Left ventricle myocardium inferior (tissue), 1 donor: ENCODE measurements at places on chromosomes 3 and 15. TPM values are rescaled to one million over a fixed set of nuclear protein-coding genes. Genes with fewer than 3 reads are reported as not detected.

DNA sequence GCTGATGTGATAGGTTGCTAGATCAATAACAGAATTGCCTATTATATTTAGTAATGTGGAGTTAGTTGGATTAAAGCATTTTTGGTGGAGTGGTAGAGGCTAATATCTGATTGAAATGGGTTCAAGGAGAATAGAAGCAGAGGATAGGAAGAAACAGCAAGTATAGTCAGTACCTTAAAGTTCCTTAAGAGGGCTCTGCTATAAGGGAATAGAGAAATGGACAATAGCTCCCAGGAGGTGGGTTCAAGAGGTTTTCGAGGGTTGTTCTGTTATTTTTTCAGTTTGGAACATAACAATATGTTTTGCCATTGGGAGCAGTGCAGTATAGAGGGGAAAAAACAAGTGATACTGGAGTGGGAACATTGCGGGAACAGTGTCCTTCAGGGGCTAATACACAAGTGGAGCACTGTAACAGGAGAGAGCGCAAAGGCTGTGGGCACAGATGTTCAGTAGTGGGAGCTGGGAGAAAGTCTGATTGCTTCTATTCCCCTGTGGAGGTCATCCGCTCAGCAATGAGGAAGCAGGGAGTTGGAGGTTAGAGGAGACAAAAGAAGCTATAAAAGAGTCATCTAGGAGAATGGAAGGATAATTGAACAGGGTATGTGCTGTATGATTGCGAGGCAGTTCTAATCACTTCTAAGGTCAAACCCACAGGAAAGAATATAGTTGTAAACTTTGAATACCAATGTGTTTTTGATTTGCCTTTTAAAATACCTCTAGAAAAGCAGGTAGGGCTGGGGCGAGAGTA is 3.3 kb downstream of the MRPS11 start:
- no peak for DNase-seq
- peaks cover 43% of the 10 kb centered on the region for H3K4me1 ChIP-seq
- H3K36me3 ChIP-seq, result peaks cover 44% of the 10 kb centered on the region
- H3K4me3 ChIP-seq, result no peak overlapping the region

DNA sequence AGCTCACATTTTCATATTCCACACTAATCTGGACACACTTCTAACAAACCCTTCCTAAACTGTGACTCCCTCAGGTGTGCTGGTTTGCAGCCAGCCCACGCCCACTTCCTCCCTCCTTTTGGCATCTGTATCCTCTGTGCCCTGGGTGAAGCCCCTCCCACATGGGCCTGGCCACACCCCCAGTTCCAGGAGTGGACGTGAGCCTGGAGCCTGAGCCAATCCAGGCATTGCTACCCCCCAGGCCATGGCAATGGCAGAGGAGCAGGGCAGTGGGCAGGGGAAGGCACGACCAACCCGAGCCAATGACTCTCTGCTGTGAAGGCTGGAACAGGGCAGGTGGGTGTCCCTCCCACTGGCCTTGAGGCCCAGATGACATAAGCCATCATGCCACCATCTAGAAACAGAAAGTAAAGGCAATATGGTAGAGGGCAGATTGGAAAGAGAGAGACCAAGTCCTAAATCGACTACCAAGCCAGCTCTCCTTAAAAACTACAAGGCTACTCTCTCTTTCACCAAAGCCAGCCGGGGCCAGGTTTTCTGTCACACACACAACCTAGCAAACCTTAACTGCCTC is 18.6 kb downstream of the FAM174B start:
- H3K4me1 ChIP-seq, result peaks cover 52% of the 10 kb centered on the region
- H3K27ac ChIP-seq, result no peak overlapping the region
- H3K36me3 ChIP-seq, result no peaks in the 10 kb centered on the region

Gene DUOXA2
- total RNA-seq, result not detected

DNA sequence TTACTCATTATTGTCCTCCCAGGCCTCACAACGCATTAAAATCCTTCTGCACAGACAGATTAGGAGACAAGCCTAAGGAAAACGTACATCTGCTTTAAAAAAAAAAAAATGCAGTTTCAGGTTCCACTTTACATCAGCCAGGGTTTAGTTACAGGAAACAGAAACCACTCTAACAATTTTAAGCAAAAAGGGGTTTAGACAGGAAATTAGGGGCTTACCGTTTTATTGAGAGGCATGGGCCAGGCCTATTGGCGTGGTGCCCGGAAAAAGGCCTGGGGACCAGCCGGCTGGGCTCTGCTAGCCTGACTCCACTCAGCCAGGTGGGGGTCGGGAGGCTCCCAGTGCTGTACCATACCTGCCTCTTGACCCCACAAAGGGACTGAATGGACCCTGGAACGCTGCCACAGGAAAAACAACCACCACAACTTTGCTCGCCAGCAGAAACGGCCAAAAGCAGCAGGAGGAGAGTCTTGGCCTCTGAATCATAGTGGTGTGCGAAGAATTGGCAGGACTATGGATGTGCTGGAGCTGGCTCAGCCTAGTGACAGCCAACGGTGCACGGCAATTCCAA is 124.3 kb downstream of the CHSY1 start:
- no peaks in the 10 kb centered on the region for H3K27me3 ChIP-seq
- DNase-seq, result peak; percentile 75
- H3K27ac ChIP-seq, result peak overlapping the region; percentile 84
- no peaks in the 10 kb centered on the region for H3K36me3 ChIP-seq
- H3K4me3 ChIP-seq, result no peak overlapping the region

DNA sequence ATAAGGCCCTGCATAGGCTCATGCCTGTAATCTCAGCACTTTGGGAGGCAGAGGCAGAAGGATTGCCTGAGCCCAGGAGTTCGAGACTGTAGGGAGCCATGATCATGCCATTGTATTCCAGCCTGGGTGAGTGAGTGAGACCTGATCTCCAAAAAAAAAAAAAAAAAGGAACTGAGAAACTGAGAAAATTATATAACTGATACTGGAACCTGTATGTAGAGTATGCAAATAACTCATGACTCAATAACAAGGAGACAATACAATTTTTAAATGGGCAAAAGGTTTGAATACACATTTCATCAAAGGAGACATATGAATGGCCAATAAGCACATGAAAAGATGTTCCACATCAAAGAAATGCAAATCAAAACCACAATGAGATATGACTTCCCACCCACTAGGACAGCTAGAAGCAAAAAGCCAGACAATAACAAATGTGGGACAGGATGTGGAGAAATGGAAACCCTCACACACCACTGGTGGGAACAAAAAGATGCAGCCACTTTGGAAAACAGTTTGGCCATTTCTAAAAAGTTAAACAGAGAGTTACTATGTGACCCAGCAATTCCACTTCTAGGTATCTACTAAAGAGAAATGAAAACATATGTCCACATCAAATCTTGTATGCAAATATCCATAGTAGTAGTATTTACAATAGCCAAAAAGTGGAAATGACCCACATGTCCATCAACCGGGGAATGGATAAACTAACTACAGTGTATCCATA is 70.7 kb downstream of the IQSEC1 start:
- DNase-seq, result no peak
- peaks cover 14% of the 10 kb centered on the region for H3K4me1 ChIP-seq
- no peaks in the 10 kb centered on the region for H3K36me3 ChIP-seq
- H3K27ac ChIP-seq, result no peak overlapping the region
- H3K27me3 ChIP-seq, result no peaks in the 10 kb centered on the region

Gene GCNT3
- 0.14 TPM for total RNA-seq
